Colonic mucosa (tissue), 4 donors: ENCODE measurements at places on chromosomes 1 and 21.

- no peak for DNase-seq
These were observed 51.7 kb downstream of the STUM start for GRCh38 chr1:226600254-226600653.

DNA sequence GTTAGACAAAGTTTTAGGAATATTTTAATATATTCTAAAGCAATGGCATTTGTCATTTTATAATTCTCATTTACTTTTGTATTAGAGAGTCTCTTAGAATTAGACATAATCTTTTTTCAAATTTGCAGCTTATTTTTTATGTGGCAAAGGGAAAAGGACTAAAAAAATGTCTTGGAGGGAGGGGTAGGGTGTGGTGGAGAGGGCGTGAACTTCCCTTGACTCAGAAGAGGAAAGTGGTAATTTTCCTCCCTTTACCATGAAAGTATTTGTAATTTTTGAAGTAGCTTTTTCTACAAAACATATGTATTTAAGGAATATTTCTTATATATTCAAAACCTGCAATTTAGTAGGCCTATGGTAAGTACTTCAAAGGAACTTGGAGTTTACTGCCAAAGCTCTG, 6.9 kb upstream of the RABGAP1L start:
- no peak for DNase-seq

- peak; percentile 48 for DNase-seq
These were observed 23.4 kb downstream of the CSF1 start for GRCh38 chr1:109933856-109934711.

DNA sequence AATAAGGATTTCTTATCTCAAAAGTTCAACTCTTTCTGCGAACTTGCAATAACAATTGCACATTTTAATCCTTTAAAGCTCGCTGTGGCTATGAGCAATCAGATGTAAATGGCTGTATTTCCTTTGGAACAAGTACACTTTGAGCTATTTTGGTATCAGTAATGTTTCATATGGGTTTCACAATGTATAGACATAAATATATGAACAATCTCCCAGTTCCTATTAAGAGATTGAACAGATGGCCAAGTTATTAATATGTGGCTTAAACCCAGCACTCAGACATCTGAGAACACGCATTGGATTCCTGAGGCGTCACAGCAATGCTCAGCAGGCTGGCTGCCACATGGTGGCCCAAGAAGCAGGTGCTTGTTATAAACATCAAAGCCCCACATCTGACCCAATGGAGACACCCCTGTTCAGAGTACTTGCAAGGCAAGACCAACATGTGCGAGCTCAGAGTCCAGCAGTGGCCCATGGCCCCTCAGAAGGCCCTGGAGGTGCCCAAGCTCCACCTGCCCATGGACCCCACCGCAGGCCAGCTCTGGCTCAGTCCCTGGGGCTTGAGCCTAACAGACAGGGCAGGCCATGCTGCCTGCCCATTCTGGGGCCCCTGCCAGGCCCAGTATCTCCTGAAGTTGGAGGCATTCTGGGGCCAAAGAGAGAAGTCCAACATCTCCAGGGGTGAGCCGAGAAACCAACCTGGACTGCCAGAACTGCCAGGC, 23.7 kb downstream of the PSMG1 start:
- no peak for DNase-seq

DNA sequence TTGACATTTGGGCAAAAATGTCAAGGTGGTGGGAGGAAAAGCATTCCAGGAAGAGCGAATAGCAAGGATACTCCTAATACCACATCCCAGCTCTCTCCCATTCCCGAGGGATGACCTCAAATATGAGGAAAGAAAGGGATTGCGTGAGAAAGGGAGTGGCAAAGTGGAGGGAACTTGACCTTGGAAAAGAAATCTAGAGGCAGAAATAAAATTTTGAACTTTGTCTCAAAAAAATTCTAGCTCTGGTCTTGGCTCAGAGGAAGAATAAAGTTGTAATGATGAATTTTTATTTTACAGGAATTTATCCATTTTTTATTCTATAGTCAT, 127.8 kb downstream of the TBX19 start:
- no peak for DNase-seq

GRCh38 chr1:168243198-168243597, 17.4 kb downstream of the SFT2D2 start:
- no peak for DNase-seq

DNA sequence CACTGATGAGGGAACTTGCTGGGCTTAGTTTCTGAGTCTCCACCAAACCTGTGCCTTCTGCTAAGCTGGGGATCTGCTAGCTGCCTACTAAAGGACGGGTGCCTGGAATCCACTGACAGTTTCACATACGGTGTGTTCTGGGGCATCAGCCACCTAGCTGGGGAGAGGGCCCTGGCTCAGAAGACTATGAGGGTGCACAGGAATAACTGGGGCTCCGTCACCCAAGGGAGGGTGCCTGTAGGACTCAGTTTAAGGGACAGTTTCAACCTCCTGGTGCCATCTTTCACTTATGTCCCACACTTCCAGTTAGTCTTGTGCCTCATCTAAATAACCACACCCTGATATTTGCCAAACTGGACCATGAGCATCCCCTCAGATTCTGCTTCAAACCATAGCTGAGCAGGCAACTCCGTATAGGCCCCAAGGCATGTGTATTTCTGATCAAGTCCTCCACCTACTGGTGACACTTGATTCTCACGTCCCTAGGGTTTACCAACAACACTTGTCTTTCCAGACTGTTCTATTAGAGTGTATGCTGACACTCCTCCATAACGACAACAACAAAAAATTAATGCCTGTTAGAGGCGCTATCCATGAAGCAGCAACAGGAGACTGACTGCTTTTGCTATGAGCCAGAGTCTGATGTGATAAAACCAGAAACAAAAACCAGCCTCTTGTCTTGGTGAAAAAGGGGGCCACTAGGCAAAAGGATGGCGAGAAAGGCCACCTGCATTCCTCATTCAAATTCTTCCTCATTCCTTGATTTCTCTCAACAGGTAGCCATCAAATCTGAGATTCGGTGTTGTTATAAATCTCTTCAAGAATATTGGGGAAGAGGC, 55.0 kb upstream of the PAXBP1 start:
- peak; percentile 66 for DNase-seq

- no peak for DNase-seq
These were observed 111.3 kb downstream of the RPS6KC1 start for GRCh38 chr1:213162338-213162737.

GRCh38 chr1:14282707-14283106, 315.8 kb upstream of the KAZN start:
- DNase-seq = no peak

DNA sequence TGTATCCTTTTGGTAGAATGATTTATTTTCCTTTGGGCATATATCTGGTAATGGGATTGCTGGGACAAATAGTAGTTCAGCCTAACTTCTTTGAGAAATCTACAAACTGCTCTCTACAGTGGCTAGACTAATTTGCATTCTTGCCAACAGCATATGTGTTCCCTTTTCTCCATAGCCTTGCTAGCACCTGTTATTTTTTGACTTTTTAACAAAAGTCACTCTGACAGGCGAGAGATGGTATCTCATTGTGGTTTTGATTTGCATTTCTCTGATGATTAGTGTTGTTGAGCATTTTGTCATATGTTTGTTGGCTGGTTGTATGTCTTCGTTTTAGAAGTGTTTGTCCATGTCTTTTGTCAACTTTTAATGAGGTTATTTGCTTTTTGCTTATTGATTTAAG, 99.8 kb downstream of the UCK2 start:
- DNase-seq = no peak

DNA sequence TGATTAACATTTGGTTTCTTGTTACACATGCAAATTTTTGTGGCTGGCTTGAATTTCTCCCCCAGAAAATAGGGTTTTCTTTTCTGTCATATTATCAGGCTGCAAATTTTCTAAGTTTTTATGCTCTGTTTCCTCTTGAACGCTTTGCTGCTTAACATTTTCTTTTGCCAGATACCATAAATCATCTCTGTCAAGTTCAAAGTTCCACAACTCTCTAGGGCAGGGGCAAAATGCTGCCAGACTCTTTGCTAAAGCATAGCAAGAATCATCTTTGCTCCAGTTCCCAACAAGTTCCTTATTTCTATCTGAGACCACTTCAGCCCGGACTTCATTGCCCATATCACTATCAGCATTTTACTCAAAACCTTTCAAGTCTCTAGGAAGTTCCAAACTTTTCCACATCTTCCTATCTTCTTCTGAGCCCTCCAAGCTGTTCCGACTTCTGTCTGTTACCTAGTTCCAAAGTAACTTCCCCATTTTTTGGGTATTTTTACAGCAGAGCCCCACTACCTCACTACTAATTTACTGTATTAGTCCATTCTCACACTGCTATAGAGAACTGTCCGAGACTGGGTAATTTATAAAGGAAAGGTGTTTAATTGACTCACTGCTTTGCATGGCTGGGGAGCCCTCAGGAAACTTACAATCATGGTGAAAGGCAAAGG, 486.9 kb upstream of the NCAM2 start:
- DNase-seq = no peak

- no peak for DNase-seq
These were observed 167.0 kb downstream of the TSEN15 start for GRCh38 chr1:184218458-184219075.

DNA sequence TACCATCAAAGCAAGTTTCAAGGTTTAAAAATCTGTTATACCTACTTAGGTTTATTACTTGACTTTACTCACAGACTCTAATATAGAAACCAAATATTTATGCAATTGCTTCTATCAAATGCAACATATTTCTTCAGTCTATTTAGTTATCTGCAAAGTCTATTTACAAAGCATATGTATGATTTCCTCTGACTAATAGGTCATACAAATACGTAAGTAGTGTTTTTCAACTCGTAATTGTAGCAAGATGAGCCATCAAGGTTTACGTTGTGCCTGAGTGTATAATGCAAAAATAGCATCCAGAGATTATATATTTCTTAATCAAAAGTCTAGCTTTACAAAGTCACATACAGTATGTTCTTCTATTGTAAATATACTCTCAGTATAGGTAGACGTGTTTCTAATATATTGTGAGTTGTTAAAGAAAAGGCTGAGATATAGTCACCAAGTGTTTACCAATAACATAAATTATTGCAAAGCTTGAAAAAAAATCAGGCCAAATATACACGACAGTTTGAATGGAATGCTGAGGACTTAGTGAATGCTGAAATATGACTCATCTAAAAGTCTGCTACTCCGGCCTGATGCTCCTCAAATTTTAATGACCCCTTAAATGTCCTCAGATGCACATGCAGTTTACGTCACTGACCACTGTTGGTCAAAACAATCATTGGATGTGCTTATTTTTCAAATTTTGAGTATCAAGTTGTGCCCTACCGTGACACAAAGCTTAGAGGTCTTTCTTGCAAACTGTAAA, 48.4 kb downstream of the ADAMTS5 start:
- DNase-seq = no peak

GRCh38 chr1:206970446-206970845, at the start of gene FCAMR:
TSS of gene FCAMR (minus strand) at chr1:206970460. CDS start at chr1:206970125, 335 bp downstream.
- DNase-seq = no peak

GRCh38 chr21:40684726-40685125, 162.2 kb downstream of the DSCAM start:
- no peak for DNase-seq

GRCh38 chr1:64581135-64581842, 111.4 kb downstream of the CACHD1 start:
- DNase-seq = no peak

DNA sequence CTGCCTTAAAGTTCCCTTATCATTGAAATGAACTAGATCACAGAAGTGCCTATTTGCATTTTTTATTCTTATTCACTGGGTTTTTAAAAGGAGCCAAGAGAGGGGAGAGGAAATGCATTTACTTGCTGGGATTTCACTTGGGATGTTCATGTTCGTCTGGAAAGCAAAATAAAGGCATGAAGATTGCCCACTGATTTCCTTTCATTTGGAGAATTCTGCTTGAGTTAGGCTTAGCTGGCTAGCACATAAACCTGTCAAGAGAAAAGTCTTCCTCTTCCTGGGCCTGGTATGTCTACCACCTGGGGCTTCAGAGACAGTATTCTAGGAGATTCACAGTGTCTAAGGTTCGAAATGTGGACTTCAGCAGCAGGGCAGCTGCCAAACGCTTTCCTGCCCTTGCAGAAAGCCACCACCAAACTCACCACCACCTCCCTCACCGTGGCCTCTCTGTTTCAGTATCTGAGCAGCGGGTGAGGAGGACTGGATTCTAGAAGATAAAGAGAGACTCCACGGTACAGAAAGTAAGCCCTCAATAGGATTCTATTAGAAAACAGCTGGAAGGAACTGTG, 44.5 kb downstream of the HIVEP3 start:
- DNase-seq = no peak

GRCh38 chr1:188043536-188044245, 1214.9 kb downstream of the PLA2G4A start:
- DNase-seq = no peak

- no peak for DNase-seq
These were observed 3.9 kb downstream of the KPRP start for GRCh38 chr1:152761609-152762213.

GRCh38 chr1:186888367-186888766, 59.6 kb downstream of the PLA2G4A start:
- DNase-seq = no peak

DNA sequence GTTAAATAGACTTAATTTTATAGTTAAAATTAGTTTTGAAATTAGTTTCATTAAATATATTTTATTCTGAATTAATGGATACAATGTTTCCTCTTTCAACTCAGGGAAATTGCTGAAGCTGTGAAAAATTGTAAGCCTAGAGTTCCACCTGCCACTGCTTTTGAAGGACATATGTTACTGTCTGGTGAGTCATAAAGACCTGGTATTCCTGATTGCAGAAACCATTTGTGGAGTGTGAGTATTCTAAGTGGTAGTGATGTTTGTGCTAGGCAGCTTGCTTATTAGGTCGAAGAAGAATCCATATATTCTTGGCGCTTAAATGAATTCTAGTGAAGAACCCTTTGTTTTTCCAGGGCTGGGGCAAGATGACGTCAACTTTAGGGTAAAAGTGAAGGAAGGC, 34.0 kb downstream of the MTR start:
- DNase-seq = no peak

GRCh38 chr1:67211589-67212563, 45.6 kb downstream of the IL23R start:
- peak; percentile 31 for DNase-seq

GRCh38 chr1:201038186-201038876, 14.8 kb upstream of the KIF21B start:
- no peak for DNase-seq

- peak; percentile 66 for DNase-seq
These were observed at the start of gene SLC45A3 for GRCh38 chr1:205680073-205680851. TSS of gene SLC45A3 (minus strand) at chr1:205680509. CDS start at chr1:205664656, 15,853 bp downstream.

DNA sequence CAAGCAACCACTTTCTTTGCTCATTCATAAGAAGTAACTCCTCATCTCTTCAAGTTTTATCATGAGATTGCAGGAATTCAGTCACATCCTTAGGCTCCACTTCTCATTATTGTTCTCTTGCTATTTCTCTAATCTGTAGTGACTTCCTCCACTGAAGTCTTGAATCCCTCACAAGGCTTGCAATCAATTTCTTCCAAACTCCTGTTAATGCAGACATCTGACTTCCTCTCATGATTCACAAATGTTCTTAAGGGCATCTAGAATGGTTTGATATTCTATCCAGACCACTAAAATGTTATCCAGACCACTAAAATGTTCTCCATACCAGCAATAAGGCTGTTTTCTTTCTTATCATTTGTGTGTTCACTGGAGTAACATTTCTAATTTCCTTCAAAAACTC, 528.1 kb downstream of the DPYD start:
- no peak for DNase-seq
